NCI-H748 treated with DMSO at 0.1 percent for 48 hours (cell line): ENCODE measurements at places on chromosomes 16 and 17.

DNA sequence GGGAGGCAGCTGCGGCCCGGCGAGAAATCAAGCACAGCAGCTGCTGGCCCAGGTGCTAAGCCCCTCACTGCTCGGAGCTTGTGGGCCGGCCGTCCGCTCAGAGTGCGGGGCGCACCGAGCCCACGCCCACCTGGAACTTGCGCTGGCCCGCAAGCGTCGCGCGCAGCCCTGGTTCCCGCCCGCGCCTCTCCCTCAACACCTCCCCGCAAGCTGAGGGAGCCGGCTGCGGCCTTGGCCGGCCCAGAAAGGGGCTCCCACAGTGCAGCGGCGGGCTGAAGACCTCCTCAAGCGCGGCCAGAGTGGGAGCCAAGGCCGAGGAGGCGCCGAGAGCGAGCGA, 92.9 kb downstream of the HAPSTR1 start:
- DNase-seq, result no peak

- DNase-seq, result no peak
These were observed 155.2 kb upstream of the CIBAR2 start for GRCh38 chr16:85267414-85267945.

- DNase-seq, result no peak
These were observed 147.8 kb downstream of the NTN1 start for GRCh38 chr17:9169116-9169515.

DNA sequence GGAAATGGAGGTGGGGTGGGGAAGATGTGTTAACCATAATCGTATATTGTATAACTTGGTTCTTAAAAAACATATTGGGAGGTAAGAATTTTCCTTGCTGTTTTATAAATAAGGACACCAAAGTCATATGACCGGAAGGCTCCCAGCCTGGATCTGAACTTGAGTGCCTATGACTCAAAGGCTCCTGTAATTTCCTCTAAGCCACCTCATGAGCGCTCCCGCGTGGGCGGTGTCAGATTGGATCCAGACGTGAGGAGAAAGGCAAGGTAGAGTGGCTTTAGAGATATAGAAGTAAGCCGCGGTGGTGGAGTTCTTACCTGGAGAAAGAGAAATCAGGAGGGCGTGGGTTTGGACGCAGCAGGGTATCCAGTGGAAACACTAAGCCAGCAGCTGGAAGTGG, 196.2 kb upstream of the NLRP1 start:
- DNase-seq, result no peak

GRCh38 chr17:5203908-5204294, 12.2 kb upstream of the ZNF594 start:
- DNase-seq, result no peak

DNA sequence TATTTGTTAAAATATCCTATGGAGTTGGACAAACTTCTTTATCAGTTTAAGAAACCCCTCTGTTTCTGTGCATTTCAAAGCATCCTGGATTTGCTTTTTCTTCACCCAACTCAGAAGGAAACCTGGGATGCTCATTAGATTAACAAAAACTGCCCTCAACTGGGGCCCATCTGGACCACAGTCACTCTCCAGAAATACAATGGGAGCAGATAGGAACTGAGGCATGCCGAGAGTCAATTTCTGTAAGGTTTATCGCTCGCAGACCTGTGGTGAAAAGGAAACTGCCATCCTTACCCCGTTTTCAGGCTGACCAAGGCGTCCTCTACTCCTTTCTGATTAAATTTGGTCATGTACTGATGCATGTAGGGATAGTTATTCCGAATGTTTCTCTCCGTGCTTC, 360.3 kb downstream of the GRIN2A start:
- DNase-seq, result no peak

DNA sequence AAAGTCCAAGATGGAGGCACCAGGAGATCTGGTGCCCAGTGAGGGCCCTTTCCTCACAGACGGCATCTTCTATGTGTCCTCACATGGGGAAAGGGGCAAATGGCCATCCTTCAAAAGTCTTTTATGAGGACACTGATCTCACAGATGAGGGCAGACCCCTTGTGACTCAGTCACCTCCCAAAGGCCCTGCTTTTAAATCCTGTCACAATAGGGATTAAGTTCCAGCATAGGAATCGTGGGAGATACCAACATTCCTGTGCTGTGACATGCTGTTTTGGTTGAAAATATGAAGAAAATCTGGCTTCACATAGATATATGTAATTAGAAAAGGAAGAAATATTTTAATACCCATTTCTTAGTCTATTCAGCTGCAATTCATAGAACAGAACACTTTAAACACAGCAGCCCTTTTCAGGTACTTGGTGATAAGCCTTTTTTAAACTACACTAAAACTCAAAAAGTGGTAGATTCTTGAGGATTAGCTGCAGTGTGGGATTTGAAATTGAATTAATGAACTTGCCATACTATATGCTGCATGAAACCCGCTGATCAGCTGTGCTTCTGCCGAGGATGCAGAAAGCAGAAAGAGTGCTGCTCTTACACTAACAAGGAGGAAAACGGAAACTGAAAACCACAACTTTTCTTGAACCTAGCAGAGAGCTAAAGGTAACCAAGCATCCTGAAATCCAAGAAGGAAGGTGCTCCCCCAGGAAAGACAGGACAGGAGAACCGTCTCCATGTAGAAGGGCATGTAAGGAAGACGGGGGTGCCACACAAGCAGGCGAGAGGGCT, 32.7 kb downstream of the VPS53 start:
- DNase-seq, result no peak
